ENCODE measurements at places on chromosomes 11 and 22.

GRCh38 chr11:93256623-93257022 is 58.8 kb upstream of the SLC36A4 start:
- DNase-seq, result no peak

GRCh38 chr11:126345759-126346585 is 9.5 kb upstream of the ST3GAL4 start:
- DNase-seq, result no peak

GRCh38 chr11:124896071-124896750 is 1.5 kb downstream of the ROBO4 start:
- no peak for DNase-seq

DNA sequence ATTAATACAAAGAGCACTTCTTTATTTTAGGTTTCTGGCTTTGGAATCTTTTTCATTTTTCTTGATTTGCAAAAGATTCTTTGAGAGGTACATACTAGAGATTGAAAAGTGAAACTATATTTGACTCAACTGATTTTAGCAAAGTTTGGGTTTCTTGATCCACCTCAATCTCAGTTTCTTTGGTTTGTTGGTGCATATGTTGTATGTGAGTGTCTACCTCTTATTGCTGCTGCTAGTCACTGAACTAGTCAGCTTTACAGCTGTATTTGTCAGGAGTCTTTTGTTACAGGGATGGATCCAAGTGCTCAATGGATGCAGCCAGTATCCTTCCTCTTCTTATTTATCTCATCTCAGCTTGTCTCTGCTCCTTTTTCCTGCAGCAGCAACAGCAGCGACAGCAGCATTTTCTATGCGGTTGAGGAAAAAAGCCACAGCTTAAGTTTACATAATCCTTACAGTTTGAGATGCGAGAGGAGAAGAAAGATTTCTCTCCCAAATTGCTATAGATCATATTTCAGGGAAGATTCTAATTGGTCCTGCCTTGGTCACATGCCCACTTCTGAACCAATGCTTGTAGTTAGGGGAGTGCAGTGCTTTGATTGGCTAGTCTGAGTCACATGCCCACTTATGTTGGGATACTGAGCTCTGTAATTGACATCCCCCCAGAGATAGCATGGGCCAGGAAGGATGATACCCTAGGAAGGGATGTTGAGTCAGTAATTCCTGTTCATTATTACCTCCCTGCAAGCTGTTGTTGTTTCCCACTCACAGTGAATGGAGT is 10.0 kb upstream of the ZNRF3 start:
- no peak for DNase-seq

- DNase-seq, result no peak
Measured at GRCh38 chr11:63873311-63873710, 34.4 kb downstream of the MARK2 start.

DNA sequence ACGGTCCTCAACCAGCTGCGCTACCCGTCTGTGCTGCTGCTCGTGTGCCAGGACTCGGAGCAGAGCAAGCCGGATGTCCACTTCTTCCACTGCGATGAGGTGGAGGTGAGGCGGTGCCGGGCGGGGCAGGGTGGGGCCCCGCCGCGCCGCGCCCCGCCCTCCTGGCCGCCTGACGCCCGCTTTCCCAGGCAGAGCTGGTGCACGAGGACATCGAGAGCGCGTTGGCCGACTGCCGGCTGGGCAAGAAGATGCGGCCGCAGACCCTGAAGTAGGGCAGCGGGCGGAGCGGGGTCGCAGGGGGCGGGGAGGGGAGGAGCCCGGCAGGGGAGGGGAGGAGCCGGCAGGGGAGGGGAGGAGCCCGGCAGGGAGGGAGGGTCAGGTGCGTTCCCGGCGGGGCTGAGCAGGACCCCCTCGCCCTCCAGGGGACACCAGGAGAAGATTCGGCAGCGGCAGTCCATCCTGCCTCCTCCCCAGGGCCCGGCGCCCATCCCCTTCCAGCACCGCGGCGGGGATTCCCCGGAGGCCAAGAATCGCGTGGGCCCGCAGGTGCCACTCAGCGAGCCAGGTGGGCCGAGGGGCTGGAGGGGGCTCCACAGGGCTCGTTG is 14.7 kb downstream of the EPS8L2 start:
- DNase-seq, result peak; percentile 42

DNA sequence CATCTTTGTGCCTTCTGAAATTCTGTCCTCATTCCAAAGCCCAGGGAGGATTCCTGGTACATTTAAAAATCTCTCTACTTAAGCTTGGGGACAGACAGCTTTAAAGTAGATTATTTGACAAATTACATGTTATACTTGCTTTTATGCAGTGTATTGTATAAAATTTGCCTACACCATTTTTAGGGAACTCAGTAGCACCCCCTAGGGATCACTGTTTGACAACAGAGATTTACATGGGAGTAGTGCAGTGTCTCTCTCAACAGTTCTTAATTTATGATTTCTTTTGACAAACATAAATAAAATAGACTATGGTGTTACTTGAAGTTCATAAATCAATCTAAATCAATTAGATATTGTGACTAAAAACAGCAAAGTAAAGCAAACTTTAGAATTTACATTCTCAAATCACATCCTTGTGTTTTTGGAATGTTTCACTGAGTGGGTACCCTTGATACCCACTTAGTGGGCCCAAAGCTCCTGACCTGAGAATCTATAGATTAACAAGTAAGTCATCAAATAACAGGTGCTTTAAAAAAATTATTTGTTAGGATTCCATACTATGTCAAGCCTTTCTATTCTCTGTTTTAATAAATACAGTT is 428.8 kb downstream of the DYNC2H1 start:
- DNase-seq, result no peak

GRCh38 chr22:24402460-24403192 is 24.8 kb upstream of the ADORA2A start:
- DNase-seq, result no peak

- no peak for DNase-seq
Measured at GRCh38 chr11:73859671-73860070, 17.0 kb downstream of the COA4 start.

DNA sequence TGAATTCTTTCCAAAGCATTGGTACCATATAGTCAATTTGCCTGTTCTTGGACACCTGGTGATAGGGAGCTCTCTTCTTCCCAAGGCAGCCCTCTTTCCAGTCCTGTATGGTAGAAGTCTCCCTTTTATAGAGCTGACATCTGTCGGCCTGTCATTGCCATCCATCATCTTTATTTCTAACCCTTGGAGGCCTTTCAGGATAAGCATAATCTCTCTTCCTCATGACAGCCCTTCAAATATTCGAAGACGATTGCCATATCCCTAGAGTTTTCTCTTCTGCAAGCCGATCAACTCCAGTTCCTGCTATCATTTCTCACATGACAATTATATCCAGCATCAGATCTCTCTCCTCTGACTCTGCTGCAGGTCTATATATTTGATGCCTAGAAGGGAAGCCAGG is 32.7 kb upstream of the SYN3 start:
- no peak for DNase-seq

- DNase-seq, result no peak
Measured at GRCh38 chr11:27470166-27470565, 2.4 kb downstream of the LGR4 start.

DNA sequence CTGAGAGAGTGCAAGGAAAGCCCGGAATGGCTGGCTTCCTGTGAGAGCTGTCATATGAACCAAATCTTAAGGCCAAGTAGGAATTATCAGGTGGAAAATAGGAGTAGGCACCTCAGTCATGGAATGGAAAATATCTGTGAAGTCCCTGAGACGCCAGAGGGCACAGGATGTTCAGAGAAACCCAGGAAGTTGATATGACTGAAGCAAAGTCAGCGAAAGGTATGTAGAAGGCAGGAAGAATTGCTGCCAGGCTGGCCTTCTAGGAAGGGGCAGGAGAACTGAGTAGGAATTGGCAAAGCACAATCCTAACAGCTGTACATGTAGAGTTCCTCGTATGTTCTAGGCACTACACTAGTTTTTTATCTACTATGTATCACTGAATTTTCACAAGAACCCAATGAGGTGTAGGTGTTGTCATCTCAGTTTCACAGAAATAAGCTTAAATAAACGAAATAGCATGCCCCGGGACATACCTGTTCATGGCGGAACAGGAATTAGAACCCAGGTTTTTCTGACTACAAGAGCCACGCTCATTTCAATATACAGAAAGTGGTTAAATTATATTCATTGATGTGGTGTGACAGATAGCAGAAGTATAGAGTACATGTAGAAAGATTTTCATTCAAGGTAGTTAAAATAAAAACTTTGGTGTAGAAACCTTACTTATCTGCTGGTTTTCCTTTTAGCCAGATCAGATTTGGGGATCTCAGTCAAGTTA is 17.0 kb downstream of the HMGXB4 start:
- DNase-seq, result no peak

DNA sequence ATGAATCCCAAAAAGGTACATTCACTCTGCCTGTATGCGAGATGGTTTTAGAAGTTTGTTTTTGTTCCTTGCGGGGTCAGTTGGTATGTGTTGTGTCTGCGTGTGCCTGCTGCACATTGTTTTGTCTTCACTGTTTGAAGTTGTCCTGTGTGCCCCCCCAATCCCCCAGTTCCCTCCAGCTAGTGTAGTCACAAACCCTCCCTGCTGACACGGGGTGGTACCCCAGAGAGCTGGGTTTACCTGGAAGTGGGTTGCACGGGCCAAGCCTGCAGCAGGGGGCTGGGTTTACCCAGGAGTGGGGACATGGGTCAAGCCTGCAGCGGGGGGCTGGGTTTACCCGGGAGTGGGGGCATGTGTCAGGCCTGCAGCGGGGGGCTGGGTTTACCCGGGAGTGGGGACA is 22.2 kb downstream of the CTTN start:
- DNase-seq, result no peak

GRCh38 chr11:614021-614622 is 1.6 kb downstream of the IRF7 start:
- no peak for DNase-seq

- DNase-seq, result no peak
Measured at GRCh38 chr22:38925571-38926041, 31.8 kb upstream of the APOBEC3A start.

GRCh38 chr11:71501071-71501985 is 25.7 kb upstream of the KRTAP5-7 start:
- no peak for DNase-seq

- DNase-seq, result no peak
Measured at GRCh38 chr11:95434489-95435057, 203.6 kb upstream of the SESN3 start.

DNA sequence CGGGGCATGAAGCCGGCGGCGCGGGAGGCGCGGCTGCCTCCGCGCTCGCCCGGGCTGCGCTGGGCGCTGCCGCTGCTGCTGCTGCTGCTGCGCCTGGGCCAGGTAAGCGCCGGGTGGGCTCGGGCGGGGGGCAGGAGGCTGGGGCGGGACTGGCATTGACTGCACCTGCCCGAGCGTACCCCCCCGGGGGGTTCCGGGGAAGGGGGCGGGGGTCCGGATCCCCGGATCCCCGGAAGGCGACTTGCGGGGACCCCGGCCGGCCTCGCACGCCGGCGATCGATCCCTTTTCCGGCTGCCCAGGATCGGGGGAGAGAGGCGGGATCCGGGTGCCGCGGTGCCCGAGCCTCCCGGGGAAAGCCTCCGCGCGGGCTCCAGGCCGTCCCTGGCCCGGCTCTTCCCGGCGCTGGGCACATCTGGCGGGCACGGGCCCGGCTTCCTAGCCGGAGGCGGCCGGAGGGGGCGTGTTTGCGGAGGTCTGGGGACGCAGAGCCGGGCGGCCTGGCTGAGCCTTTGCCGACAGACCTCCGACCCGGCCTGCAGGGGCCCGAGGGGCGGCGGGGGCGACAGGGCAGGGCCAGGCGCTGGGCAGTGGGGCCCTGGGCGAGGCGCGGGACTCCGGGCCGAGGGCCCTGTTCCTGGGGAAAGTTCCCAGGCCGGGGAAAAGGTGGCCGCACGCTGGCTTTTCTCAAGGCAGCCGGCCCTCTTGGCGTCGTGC is 705 bp downstream of the PTPRJ start:
- no peak for DNase-seq

- no peak for DNase-seq
Measured at GRCh38 chr11:44138980-44139379, 43.5 kb downstream of the EXT2 start.

DNA sequence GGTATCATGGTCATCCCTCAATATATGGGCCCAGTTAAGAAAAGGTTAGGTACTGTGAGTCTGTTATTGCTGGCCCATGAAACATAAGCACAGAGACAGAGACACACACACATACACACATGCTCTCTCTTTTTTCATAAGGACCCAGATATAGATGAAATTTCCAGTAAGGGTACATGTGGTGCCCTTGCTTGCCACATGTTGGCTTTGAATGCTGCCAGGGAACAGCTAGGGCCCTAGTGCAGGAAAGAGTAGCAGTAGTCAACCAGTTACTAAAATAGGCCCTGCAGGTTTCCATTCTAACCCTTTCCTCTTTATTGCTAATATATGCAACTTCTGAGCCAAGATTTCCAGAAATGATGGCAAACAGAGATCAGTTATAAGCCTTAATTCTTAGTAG is 9.1 kb downstream of the SNX19 start:
- DNase-seq, result no peak

DNA sequence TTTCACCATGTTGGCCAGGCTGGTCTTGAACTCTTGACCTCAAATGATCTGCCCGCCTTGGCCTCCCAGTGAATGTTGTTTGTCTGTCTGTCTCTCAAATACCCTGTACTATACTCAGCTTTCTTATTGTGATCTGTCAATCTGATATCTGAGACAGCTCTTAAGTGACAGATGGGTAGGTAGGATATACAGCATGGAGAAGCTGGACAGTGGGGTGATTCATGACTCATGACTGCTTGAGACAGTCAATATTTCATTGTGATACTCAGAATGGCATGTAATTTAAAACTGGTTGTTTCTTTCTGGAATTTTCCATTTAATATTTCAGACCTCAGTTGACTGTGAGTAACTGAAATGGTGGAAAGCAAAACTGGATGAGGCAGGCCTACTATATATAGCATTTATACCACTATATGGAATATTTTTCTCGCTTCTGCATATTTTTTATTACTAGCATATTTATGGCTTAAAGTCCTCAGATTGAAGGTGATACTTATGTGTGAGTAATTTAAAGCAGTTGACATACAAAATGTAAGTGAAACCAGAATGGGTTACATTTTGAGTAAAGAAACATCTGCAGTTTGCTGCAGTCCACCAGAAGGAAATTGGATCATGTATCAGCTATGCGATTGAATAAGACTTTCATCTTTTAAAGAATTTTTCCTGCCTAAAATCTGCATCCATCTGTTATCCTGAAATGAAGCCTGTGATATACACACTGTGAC is 22.3 kb downstream of the ARHGAP42 start:
- DNase-seq, result no peak

DNA sequence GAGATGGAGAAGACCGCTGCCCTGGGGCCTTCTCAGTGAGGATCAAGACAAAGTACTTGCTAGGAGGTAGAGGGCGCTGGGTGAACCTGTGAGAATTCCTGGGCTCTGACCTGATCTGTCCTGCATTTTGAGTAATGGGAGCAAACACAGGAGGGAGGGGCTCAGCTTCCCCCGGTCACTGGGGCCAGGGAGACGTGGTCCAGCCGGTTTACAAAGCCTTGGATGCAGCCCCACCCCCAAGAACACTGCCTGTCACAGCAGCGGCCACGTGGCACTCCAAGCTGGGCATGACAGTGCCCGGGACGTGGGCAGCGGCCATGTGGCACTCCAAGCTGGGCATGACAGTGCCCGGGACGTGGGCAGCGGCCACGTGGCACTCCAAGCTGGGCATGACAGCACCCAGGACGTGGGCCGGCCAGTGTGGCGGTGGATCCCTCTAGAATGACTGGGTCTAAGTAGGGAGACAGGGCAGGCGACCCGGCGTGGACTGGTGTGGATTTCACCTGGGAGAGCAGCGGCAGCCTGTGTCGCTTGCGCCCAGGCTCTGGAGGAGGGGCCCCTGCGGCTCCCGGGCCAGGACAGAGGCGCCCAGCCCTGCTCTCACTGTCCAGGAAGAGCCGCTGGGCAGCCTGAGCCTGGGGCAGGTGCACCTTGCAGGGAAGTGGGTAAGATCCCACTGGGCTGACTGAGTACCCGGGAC is 2.5 kb upstream of the TTLL8 start:
- DNase-seq, result no peak

All from activated CD4-positive, alpha-beta T cell treated with anti-CD3 and anti-CD28 coated beads, Interleukin-2, amount 50 U/mL, for 4 hours (primary cell).